Activated CD8-positive, alpha-beta memory T cell treated with anti-CD3 and anti-CD28 coated beads for 48 hours (primary cell): ENCODE measurements at places on chromosomes 3 and 15.

GRCh38 chr15:55241891-55242290 lies 45.1 kb upstream of the RSL24D1 start:
- no peak for DNase-seq

GRCh38 chr3:8660175-8661118 lies 15.8 kb upstream of the SSUH2 start:
- DNase-seq, result no peak

- DNase-seq, result no peak
These were observed 19.8 kb upstream of the P2RY12 start for GRCh38 chr3:151404316-151404715.

DNA sequence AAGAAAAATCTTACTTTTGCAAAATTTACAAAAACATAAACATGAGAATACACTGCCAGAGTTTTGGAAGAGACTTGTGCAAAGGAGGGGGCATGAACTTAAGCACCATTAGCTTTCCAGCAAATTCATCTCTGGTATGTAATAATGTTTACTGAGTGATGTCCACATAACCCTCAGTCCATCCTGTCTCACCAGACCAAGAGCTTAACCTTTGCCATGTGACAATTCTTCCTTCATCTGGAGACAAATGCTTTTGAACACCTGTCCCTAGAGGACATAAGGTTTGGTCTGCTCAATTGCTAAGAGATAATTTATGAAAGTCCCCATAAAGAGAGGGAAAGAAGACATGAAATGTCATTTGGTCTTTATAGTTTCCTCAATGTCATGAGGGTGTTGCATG lies 412.3 kb downstream of the ERC2 start:
- no peak for DNase-seq

DNA sequence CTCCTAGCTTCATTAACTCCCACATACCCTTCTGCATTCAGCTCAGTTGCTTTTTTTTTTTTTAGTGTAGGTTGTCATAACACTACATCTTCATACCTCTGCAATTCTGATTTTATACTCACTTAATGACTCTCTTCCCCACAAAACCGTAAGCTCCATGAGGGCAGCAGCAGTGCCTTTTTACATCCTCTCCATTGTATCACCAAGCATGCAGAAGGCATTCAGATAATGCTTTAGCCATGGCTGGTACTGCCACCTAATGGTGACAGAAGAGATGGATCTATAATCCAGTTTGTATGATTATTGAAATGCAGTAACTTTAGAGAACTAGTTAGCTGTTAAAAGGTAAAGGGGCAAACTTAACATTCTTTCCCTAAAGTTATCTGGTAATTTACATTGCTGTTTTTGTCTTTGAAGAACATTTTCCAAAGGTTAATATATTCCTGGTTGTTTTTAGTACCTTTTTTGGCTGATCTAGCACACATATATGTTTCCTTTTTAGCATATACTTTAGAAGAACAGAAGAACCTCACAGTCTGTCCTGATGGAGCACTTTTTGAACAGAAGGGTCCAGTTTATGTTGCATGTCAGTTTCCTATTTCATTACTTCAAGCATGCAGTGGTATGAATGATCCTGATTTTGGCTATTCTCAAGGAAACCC lies 36.8 kb downstream of the ATP1B3 start:
- DNase-seq, result no peak

DNA sequence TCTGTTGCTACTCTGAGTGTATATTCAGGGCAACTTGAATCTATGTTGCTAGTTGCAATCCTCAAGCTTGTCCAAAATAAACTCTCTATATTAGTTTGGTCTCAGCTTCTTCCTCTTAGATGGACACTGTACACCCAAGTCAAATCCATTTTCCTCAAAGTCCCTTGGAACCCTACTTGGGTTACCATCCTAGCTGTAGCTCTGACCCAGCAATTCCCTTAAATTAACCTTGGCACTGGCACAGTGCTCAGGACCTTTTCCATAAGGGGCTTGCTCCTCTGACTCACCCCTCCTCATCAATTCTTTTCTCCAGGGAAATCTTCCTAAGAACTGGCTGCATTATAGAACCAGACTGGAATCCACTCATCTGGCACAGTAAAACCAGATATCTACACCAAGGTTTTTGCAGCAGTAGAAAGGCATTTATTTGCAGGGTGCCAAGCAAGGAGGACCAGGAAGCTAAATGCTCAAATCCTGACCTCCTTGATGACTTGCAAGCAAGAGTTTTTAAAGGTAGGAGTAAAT lies 44.9 kb upstream of the B3GALNT1 start:
- DNase-seq, result no peak
